ENCODE measurements at places on chromosomes 11 and 22.

DNA sequence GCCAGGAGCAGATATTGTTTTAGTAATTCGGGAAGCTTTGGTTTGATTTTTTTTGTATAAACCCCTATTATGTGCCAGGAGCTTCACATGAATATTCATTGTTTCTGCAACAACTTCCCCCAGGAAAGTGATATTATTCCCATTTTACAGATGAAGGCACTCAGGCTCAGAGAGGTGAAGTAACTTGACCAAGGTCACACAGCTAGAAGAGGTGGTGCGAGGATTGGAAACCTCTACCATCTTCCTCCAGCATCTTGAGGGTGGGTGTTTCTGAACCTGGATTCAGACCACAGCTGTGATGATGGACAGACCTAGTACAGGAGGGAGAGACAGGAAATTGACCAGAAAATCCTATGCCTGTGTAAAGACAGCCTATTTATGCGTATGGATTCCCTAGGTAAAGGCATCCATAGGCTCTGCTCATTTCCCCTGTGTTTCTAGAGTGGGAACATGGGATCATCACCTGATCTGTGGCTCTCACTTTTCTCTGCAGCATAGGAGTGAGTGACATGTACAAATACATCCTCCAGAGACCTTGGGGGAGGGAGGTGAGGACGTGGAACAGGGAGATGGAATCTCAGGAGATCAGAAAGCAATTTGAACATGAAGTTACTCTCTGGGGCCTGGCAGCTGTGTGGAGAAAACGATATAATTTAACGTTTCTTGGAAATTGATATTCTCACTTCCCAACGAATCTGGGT is 81.4 kb downstream of the TSPAN18 start:
- no peak for DNase-seq

DNA sequence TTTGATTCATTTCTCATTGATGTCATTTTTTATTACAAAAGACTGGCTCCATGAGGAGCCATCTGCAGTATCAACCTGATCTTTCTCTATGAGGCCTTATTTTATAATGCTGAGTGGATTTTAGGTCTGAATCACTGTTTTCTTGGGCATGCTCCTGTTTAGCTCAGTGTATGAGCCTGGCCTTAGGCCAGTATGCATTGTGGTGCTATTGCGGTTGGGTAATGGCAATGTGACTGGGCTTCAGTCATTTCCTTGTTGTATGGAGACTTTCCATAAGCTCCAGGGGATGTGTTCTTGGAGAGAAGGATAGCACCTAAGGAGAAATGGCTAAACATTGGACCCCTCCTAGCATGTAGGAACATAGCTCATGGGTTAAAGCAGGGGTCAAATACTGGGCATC is 293.2 kb downstream of the NELL1 start:
- DNase-seq, result no peak

- no peak for DNase-seq
Observed at GRCh38 chr22:33426451-33426850, 368.3 kb upstream of the SYN3 start.

DNA sequence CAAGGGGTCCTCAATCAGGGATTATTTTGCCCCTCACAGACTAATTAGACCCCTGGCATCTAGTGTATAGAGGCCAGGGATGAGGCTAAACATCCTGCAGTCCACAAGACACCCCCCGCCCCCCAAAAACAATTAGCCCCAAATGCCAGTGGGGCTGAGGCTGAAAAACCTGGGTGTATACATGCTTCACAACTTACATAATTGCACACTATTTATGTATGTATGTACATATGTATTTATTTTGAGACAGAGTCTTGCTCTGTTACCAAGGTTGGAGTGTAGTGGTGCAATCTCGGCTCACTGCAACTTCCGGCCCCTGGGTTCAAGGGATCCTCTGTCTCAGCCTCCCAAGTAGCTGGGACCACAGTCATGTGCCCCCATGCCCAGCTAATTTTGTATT is 28.8 kb upstream of the SHANK2 start:
- no peak for DNase-seq

DNA sequence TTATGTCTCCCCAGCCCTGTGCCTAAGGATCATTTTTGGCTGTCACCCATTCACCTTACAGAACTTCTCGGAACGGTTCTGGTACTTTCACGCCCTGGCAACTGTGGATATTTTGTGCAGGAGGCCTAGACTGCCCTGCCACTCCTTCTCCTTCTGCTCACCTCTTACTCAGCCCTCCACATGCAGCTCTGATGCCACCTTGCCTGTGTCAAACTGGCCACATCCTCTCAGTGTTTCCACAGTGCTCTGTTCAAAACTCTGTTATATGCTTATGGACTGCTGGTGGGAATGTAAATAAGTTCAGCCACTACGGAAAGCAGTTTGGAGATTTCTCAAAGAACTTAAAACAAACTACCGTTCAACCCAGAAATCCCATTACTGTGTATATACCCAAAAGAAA is 100.8 kb upstream of the MTMR2 start:
- DNase-seq, result no peak

GRCh38 chr22:32920734-32921133 is 119.2 kb downstream of the TIMP3 start:
- no peak for DNase-seq

DNA sequence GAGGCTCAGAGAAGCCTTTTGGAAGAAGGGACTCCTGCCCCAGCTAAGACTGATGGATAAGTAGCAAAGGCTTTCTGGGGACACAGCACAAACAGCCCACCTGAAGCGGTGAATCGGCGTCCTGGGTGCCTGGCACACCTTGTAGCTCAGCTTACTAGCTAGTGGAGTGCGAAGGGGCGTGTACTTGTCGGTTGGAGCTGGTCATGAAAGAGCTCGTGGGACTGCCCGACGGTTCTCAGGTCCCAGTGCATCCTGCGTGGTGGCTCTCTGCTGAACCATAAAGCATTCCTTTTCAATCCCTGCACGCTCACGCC is 690 bp upstream of the UVRAG start:
- DNase-seq, result no peak

GRCh38 chr11:11409901-11410300 is 56.9 kb upstream of the CSNK2A3 start:
- DNase-seq, result no peak

GRCh38 chr11:67613960-67614715 is 7.4 kb downstream of the NDUFV1 start:
- DNase-seq, result no peak

- no peak for DNase-seq
Observed at GRCh38 chr11:86923999-86924766, 31.0 kb downstream of the FZD4 start.

DNA sequence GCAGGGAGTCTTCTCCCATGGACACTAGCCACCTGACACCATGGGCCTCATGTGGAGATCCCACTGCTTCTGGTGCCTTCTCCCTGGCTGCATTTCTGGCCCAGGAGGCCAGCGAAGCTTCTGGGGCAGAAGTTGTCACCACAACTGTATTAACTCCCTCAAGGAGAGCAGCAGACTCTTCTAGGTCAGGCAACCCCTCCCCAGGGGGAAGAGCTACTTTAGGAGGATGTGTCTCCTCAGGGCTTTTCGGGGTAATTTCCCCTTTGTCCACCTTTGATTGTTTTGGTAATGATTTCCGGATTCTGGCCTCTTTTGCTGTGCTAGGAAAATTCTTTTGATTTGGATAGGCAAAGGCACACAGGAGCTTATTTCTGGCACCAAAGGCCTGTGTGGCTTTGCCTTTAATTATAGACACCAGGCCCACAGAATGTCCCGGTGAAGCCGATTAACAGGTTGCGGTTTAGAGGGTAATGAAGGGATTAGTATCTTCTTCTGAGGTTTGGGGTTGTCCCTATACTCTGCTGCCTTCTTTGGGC is 8.9 kb upstream of the UCP2 start:
- DNase-seq, result no peak

DNA sequence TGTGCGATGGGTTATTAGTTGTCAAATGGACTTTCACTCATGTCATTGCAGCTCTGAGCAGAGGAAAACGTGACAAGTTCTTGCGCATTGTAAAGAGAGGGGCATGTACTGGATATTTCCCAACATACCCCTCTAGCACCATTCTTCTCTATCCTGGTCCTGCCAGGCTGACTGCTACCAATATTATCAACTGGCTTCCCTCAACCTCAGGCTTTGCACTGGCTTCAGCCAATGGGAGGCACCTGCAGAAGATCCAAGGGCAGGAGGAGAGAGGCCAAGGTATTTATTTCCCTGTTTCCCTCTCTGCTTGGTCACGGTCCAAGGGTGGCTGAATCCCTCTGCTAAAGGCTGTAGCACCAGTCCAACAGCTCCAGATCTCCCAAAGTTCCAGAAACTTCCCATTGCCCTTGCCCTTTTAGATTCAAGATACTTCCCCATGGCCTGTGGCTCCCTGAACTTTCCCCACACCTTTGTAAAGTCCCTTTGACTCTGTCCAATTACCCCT is 175.6 kb upstream of the NECTIN1 start:
- DNase-seq, result no peak

DNA sequence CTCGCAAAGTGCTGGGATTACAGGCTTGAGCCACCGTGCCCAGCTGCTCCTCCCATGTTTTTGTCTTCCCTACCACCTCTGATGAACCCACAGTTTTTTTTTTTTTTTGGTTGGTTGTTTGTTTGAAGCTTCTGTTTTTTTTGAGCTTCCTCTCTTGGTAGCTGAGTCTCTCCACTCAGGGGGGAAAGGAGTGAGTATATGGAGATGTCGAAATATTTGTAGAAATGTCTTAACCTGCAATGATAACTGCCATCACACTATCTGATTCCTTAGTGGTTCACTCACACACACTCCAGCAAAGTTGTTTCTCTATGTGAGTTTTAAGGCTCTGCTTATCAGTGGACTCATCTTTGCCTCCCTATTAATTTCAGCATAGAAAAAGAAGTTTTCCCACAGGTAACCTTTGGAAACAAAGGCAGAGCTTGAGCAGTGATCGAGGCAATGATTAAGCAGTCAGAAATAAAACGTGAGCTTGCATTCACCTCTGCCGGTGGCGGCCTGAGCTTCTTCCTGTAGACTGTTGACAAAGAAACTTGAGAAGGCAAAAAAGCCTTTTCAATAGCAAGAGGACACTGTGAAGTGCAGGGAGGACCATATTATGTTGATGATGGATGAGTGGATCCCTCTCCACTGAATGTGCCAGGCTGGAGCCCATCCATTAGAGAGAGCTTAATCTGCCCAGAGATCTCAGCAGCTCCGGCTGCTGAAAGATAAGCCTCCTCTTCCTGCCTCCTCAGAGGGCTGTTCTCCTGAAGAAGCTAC is 29.0 kb upstream of the RASSF10 start:
- no peak for DNase-seq

DNA sequence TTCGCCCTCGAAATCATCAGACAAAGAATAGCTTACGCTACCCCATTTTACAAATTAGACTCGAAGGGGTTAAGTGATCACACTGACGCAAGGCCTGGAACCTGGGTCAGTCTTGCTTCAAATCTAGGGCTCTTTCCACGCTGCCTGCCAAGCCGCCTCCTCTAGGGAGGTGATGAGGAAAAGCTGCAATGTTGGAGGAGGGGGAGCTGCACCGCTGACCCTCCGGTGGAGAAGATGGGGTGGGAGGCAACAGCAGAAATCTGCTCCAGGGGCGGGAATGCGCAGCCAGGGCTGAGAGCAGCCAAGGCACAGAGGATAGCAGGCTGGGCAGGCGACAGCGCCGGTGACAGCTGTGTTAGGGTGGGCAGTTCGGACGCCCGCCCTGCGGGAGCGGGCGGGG is 595 bp downstream of the SYVN1 start:
- no peak for DNase-seq

- DNase-seq, result no peak
Observed at GRCh38 chr11:6719576-6719975, 36.4 kb upstream of the MRPL17 start.

DNA sequence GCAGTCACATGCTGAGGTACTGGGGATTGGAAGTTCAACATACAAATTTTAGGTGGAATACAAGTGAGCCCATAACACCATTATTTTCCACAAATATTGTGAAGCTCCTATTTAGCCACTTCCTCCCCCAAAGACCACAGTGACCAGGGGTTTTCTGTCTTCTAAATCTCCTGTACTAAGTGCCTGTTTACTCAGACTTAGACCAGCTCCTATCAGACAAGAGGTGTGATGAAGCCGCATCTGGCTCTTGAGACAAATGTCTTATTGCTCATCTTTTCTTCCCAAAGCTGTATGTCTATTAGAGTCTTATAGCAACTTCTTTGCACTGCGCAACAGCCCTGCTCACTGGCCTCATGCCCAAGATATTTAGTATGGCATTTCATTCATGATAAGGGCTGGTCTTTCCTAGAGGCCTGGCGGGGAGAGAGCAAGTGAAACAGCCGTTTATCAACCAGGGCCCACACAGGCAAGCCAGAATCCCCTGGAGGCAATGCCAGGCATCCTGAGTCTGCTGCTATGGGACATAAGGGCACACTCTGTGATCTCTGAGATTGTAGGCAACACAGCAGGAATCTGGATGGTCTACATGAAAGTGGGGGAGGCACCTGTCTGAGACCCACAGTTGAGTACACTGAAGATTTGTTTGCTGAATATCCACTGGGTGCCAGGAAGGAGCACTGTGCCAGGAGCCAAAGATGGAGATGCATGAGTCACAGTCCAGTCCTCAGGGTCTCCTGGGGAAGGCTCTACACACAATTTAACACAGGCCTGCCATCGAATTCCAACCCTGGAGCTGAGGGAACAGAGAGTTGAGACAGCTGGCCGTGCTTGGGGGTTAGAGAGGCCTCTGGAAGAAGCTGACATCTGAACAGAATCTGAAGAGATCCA is 78.5 kb upstream of the NCAM1 start:
- DNase-seq, result no peak

All from AG04450 (cell line).